ENCODE measurements at places on chromosomes 4 and X.

- no peak for DNase-seq
These were observed 608.4 kb downstream of the ANKRD50 start for GRCh38 chr4:124104101-124104500.

- DNase-seq, result no peak
These were observed 4.7 kb downstream of the NUDT6 start for GRCh38 chr4:122917731-122918130.

DNA sequence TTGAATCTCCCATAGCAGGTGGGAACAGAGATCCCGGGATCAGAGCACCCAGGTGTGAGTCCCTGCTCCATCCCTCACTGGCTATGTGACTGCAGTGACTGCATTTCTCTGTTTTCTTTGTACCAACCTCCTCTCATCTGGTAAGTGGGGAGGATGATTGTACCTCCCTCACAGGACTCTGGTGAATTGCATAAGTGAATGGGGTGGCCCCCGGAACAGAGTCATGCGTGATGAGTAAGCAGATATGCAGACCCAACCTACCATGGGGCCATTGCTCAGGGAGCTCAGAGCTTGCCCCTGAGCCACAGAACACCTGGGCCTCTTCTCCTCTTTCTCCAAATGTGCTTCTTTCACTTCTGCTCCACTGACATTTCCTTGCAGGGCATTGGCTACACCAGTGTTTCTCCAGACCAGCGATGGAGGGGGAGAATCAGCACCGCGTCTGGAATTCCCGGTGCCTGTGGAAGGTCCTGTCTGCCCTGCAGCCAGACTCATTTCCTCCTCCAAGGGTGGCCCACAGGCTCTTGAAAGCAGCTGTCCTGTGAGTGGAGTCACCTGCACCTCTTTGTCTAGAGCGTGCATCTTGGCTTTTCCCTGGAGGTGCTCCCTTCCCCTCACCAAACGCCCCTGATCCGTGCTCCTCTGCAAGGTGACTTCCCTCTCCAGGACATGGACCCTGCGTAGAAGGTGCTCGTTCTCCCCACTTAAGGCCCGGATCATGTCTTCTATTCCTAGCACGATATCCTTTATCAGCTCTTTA, 30.0 kb downstream of the C4orf50 start:
- no peak for DNase-seq

DNA sequence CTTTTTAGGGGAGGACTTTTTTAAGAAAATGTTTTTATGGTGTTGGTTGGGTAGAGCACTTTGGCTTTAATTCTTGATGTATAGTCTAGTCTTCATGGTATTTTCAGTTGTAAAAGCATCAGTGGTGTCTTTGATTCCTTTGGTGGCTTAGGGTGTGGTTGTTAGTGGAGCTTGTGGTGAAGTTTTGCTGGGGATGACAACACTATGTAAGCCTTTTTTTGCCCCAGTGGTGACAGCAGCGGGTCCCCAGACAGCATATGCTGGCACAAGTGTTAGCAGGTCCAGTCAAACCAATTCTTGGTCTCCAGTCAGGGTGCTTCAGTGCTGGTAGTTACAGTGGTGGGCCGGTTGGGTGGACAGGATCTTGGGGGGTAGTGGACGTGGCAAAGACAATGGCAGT, 52.0 kb downstream of the CHIC1 start:
- DNase-seq, result no peak

DNA sequence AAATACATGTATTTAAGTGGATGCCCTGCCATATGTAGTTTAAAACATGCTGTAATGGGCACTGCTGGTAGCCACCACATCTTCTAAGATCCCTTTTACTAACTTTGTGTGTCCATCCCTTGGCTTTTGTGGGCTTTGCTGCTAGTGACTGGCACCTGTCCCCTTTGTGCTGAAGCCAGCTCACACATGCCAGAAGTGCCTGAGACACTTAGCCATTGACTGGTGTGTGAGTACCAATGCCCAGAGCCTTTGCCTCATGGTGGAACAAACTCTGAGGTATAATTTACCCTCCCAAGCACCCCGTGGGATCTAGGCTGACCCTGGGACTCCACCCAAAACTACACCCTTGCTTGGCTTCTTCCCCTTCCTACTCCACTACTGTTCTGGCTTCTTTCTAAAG, 33.0 kb downstream of the ARHGAP6 start:
- DNase-seq, result no peak

DNA sequence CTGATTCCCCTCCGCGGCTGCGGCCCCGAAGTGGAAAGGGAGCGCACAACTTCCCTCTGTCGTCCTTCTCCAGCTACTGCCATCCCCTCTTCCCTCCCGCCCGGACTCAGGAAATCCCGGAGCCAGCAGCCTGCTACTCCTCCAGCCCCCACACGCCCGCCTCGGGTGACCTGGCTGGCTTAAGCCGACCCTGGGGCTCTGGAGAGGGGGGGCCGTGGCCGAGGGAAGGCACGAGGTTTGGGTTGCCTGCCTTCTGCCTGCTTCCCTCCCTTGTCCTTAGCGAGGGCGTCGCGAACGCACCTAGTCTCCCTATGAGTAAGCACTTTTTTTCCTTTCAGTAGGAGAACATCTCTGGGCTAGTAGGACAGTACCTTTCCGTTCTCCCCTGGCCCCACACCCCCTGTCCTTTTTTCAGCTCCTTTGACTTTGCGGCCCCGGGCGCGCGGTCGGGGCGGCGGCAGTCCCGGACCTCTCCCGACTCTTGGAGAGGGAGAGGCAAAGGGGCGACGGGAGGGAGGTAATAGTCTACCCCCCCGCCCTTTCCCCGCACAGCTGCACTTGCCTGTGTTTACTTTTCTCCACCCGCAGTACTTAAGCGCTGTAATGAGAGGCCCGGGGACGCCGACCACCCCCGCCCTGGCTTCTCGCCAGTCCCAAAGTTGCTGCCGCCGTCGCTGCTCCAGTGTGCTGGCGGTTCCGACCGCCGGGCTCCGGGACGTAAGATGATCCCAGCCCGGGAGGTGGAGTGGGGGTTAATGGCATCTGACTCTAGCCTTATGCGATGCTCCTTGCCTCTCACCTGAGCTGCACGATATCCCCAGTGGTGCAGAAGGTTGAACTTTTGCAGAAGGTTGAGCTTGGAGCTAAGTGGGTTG, 868 bp downstream of the PLS3 start:
- DNase-seq, result no peak

DNA sequence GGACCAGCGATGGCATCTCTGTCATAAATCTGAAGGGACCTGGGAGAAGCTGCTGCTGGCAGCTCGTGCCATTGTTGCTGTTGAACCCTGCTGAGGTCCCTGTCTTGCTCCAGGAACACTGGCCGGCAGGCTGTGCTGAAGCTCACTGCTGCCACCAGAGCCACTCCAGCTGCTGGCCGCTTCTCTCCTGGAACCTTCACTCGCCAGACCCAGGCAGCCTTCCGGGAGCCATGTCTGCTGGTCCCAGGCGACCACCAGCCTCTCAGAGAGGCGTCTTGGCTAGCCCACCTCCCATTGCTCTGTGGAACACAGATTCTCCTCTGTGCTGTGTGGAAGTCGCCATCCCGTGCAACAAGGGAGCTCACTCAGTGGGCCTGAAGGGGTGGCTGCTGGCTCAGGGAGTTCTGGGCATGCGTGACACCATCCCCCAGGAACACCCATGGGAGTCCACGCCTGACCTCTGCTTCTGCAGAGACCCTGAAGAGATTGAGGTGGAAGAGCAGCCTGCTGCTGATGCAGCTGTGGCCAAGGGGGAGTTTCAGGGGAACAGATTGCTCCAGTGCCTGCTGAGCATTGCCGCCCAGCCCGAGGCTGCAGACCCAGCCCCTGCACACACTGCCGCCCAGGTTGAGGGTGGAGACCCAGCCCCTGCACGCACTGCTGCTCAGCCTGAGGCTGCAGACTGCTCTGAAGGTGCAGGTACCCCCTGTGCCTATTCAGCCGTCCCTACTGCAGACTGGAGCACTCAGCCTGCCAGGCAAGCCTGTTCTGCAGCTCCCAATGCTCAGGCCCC, 33.1 kb upstream of the CYP4V2 start:
- DNase-seq, result no peak

GRCh38 chr4:121978172-121978516, 26.3 kb upstream of the TRPC3 start:
- DNase-seq, result no peak

GRCh38 chrX:10756441-10756840, 136.1 kb upstream of the MID1 start:
- no peak for DNase-seq

Data from effector memory CD4-positive, alpha-beta T cell (primary cell).